ENCODE measurements at places on chromosomes 2 and 18. TPM values are rescaled to one million over a fixed set of nuclear protein-coding genes. Genes with fewer than 3 reads are reported as not detected.

The TP53I3 gene
- total RNA-seq, result 6.1 TPM

The LIMS2 gene
- 0.22 TPM for total RNA-seq

The DSC2 gene
- 11.8 TPM for total RNA-seq

The CAPN14 gene
- not detected for total RNA-seq

Measured in K562 (cell line).